ENCODE measurements at places on chromosomes 1 and 21.

DNA sequence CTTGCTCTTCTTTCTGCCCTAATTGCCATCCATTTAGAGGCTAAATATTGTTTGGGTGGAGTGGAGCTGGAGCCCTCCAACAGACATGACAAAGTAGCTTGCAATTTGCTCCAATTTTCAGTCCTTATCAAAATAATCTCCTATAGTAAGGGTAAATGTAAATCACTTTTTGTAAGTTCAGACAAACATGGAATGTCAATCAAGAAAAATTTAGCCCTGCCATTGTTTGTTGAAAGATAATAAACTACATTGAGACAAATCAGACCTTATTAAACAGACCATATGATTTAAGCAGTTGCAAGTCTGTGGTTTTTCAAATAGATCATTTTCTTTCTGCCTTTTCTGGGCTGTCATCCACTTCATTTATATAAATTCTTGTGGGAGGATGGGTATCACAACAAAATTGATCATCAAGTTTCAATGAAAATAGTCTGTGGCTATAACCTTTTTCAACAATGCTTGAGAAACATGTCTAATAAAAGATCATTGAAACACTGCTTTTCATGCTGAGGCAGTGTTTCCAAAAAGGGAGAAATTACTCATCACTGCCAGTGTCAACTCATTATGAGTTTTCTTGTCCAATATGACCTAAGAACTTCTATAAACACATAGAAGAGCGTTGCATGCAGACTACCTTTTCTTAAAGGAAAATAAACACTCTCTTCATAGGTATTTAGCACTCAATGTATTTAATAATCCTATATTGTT is 1152.0 kb upstream of the B3GALT2 start:
- no peak for DNase-seq

DNA sequence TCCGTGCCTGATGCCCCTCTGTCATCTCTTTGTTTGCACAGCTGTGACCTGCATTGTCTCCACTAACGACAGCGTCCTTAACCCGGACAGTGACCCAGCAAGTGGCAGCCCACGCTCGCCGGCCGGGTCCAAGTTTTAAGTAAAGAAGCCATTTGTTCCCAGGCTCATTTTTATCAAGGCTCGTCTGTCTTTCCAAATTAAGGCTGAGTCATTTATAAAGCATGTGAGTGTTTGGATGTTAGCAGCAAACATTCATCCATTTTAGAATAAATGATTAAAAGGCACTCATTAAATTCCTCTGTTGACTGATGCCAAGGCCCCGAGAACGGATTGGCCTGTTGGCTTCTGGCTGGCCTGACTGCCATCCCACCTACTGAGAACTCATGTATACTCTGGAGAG is 514.5 kb downstream of the NPHP4 start:
- peak; percentile 59 for DNase-seq

DNA sequence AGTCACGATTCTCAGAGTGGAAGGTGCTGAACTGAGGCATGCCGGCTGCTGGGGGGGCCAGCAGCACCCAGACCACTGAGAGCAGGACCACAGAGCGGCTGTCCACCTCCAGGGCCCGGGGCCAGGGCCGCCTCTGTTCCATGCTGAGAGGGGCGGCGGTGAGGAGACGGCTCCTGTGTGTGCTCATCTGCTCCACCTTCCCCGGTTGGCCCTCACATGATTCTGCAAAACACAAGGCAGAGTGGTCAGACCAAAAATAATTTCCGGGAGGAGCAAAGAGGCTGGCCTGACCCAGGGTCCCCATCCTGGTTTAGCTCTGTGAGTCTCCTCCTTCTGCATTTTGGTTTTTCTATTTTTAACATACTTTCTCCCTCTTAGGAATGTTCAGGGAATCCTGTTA is 26.4 kb downstream of the PLXNA2 start:
- no peak for DNase-seq

DNA sequence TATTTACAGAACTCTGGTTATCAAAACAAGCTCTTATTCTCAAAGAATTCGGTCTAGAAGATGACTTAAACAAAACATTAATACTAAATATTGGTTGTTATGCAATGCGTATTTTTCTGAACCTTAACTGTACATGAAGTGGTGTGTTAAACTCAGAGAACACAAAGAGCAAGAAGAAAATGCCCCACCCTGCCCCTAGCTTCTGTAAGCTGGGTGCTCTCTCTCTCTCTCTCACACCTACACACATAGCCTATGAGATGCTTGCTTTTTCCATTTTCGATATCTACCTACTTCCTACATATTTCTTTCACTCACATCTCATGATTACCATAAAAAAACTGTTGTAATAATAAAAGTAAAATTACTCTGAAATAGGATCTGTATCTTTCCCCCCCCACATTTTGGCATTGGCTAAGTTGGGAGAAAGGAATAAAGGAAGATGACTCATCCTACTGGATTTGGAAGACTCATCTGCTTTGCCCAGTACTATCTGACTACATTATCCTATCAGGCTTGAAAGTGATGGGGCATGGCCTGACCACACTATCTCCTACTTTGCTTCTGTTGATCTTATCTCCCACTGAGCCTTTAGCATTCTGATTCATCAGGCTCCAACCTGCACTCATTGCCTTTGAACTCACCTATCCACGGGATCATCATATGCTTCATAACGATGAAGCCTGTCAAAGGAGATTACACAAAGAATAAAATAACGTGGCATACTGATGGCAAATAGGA is 2.9 kb downstream of the CRYZ start:
- no peak for DNase-seq

- DNase-seq: no peak
Observed at GRCh38 chr1:201024625-201024998, 1.1 kb upstream of the KIF21B start.

DNA sequence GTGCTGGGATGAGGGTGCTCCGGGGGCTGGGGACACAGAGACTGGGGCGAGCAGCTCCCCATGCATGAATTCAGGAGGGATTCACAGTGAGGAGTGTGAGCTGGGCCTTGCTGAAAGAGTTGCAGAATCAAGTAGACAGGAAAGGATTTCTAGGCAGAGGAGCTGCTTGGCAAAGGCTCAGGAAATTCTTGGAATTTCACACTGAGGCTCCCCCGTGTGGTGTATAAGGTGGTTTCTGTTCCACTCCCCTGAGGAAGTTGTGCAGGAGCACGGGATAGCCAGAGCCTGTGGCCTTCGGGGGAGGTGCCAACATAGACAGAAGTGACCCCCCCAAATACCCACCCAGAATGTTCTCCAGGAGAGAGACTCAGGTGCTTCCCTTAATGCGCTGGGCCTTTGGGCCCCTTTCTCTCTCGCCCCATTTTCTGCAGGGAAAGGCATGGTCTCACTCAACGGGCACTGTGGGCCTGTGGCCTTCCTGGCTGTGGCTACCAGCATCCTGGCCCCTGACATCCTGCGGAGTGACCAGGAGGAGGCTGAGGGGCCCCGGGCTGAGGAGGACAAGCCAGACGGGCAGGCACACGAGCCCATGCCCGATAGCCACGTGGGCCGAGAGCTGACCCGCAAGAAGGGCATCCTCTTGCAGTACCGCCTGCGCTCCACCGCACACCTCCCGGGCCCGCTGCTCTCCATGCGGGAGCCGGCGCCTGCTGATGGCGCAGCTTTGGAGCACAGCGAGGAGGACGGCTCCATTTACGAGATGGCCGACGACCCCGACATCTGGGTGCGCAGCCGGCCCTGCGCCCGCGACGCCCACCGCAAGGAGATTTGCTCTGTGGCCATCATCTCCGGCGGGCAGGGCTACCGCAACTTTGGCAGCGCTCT is 58.5 kb upstream of the ACTL8 start:
- no peak for DNase-seq

DNA sequence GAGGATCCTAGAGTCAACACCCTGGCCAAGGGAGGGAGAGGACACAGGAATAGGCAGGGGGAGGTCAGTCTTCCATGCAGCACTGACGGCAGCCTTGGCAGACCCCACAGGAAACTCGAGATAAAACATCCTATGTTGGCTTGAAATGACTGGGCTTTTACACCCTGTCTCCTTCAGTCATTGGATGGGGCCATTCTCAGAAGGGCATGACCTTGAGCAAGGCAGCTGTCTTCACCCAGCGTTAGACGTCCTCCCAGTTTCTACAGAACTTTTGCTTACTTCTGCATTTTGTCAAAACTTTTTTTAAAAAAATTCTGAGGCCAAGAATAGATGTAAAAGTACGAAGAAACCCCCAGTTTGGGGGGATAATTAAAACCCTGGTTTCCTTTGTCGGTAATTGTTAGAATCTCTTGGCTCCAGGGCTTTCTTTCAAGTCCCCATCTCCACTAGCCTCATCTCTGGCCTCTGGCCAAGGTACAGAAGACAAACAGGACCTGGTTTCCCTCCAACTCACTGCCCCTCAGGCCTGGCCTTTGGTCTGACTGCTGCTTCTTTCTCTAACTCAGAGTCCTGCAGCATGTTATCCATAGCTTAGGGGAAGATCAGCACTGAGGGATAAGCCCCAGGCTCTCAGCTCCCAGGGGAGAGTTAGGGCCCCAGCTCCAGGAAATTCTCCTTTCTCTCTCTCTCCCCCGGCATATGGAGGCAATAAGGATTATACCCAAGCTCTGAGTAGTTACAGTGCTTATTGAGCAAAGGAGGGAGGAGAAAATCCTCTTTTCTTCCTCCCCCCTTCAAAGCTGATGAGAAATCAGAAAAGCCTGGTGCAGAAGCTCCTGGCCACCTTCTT is 51.6 kb upstream of the KCND3 start:
- DNase-seq: peak; percentile 22

- no peak for DNase-seq
Observed at GRCh38 chr1:7615138-7615537, 156.0 kb upstream of the VAMP3 start.

GRCh38 chr1:9275161-9275560 is 17.5 kb upstream of the SPSB1 start:
- DNase-seq: no peak

DNA sequence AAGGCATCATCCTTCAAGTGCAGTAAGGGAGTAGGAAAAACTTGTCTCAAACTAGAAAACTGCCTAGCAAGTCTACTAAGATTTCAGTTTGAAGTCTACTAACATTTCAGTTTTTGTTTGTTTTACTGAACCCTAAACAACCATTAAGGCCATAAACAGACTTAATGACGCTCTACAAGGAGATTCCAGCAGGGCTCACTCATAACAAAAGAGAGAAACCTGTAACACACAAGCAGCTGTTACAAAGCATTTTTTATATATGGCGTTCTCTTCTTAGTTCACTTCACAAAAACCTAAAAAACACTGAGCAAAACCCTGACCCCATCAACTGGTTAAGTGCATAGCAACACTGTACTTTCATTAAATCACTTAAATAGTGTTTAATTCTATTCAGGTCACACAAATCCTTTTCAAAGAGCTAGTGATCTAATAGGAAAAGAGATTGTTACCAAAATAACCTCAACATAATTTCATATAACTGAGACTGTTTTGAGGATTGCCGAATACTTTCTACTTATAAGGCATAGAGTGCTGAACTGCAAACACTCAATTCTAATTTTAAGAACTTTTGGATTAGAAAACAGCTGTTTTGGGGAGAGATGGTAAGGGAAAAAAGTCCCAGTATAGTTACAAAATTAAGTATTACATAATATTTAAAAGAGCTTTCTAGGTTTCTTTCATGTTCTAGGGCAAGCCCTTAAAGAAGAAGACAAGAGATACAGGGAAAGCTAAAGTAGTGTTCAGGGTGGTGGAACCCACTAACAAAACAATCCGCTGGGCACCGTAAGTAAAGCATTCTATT is 1.4 kb downstream of the B3GALNT2 start:
- no peak for DNase-seq

DNA sequence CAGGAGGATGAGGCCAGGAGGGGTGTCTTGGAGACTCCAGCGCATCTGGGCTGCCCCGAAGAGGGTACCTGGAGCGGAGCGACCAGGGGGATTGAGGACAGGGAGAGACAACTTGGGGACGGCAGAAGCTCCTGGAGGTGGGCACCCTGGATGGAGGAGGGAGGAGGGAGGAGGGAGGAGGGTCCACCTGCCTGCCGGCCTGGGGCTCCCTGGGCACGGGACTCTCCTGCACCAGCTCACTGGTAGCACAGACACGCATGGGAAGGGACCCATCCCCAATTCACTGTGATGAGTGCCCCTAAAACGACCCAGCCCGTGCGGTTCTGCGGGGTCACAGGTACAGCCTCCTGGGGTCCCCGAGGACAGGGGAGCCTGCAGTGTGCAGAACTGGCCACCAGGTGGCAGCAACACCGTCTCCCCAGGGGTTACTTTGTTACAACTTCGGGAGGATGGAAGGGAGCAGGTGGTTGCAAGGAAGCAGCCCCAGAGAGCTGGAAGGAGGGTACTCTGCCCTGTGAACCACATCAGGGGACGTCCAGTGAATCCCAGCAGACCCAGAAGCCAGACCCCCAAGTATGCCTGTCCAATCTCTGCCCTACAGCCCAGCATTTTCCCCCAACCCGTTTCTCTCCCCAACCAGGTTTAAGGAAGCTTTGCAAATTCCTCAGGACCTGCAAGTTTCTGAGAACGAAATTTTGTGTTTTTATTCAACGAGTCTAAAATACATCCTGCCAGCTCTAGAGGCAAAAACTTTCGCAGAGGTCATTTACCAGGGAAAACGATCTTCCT is 482.4 kb downstream of the NPHP4 start:
- DNase-seq: peak; percentile 83

GRCh38 chr1:232470711-232471110 is 159.2 kb downstream of the SIPA1L2 start:
- DNase-seq: no peak

- DNase-seq: no peak
Observed at GRCh38 chr1:35264871-35265270, 3.6 kb upstream of the ZMYM4 start.

GRCh38 chr1:96259399-96259798 is 462.2 kb upstream of the PTBP2 start:
- peak; percentile 32 for DNase-seq

GRCh38 chr1:247386687-247387086 is 29.3 kb upstream of the NLRP3 start:
- DNase-seq: no peak

GRCh38 chr1:47921935-47922415 is 75.2 kb downstream of the TRABD2B start:
- no peak for DNase-seq

GRCh38 chr21:46323227-46323709 is 402 bp downstream of the C21orf58 start:
- DNase-seq: no peak

DNA sequence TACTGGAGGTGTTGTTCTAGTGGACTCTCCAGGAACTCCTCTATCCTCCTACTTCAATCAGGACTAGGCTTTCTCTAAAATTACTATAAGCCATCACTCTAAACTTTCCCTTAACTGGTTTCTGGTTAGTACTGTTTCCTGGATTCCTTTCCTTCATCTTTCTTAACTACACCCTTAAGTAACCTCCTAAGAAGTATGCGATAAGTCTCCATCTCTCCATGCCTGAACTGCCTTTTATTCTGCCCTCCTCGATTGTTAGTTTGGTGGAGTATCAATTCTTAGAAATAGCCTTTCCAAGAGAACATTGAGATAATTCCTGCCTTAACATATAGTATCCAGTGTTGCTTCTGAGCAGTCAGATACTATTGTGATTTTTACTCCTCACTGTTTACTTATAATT is 162.9 kb upstream of the PDE4B start:
- DNase-seq: no peak
